ENCODE measurements at places on chromosomes 16 and 17.

GRCh38 chr16:66136841-66137240, 229.7 kb upstream of the CDH5 start:
- no peak for DNase-seq

DNA sequence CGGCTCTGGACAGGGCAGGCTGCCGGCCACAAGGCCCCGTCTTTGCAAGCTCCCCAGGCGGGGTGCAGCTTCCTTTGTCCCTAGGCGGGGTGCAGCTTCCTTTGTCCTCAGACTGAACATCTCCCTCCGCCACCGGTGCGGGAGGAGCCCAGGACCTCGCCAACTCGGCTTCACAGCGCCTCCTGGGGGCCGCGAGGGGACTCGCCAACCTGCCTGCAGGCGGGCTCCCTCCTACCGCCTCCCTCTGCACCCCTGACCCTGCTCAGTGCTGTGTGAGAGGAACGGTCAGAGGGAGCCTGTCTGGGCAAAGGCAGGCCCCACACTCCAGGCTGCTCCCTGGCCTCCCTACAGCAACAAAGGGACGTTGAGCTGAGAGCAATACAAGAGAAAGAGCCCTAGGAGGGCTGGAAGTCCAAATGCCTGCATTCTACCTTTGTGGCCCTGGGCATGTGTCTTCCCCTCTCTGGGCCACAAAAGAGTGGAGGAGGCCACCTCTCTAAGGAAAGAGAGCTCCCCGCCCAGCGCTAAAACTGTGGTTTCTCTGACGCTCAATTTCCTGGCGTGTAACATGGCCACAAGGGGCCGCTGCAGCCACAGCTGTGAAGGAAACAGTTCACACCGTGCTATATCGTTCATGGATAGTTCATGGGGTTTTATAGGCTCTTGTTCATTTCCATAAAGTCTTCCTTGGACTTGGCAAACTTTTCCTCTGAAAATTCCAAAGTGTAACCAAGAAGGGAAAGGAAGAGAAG, 20.9 kb upstream of the KRT19 start:
- peak; percentile 76 for DNase-seq

DNA sequence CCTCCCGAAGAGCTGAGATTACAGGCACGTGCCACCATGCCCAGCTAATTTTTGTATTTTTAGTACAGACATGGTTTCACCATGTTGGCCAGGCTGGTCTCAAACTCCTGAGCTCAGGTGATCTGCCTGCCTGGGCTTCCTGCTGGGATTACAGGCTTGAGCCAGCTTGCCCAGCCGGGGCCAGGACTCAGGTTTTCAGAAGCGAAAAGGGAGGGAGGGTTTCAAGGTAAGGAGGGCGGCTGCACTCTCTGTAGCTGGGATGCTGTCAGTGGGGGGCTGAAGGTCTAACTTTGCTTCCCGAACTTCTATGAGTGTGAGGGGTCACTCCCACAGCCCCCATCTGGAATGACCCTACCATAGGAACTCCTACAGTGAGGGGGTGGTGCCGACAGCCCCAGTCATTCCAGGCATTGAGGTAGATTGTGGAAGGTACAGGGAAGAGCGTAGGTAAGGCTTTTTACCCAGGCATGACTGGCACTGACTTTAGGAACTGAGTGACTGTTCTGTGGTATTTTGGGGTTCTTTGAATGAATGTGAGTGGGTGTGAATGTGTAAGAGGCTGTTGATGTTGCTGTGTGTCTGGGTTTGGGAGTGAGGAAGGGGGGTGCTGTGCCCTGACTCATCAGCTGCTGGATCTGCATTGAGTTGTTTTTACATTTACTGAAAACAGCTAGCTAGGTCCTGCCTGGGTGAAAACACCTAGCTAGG, 3.8 kb upstream of the C1QL1 start:
- no peak for DNase-seq

GRCh38 chr17:38703742-38704605, 1.1 kb upstream of the MLLT6 start:
- peak; percentile 32 for DNase-seq

DNA sequence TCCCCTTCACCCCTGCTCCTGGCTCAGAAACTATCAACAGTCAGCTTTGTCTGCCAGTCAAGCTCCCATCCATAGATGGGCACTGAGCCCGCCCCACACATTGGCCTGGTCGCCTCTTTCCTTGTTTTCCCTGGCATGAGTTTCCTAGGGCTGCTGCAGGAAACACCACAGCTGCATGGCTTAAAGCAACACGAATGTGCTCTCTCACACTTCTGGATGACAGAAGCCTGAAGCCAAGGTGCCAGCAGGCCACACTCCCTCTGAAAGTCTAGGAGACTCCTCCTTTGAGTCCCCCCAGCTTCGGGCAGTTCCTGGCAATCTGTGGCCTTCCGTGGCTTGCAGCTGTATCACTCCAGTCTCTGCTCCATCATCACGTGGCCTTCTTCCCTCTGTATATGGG, 69.9 kb downstream of the TBC1D16 start:
- no peak for DNase-seq

- no peak for DNase-seq
Measured at GRCh38 chr17:10046786-10047785, 142.0 kb upstream of the RCVRN start.

DNA sequence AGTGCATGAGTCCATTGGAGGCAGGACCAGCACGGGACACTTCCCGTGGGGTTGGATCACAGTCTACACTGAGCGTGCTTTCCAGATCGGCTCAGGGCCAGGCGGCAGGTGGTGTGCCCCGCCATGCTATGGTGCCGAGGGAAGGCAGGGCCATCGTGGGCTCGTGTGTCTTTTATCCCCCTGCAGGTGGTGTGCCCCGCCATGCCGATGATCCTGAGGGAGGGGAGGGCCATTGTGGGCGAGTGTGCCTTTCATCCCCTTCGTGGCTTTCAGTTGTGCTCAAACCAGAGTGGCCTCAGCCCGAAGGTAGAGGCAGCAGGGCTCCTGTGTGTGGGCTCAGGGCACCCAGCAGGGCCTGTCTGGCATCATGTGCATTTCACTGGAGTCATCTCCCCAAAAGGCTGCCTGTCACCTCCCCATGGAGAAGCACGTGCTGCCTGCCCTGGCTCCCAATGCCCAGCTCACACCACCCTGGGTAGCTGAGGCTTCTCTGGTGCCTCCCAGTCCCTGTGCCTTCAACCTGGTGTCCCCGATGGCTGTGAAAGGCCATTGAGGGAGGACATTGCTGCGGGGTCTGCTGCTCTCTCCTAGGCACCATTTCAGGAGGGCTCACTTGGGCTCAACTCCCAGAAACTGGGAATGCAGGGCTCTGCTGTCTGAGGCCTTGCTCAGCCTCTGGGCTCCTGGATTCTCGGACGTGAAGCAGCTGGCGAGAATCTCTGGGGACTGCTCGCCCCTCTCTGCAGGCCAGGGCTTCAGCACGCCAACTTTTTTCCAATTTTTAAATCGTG, 207.6 kb downstream of the NPIPB11 start:
- no peak for DNase-seq

- DNase-seq, result no peak
Measured at GRCh38 chr16:63466-63865, 9.0 kb downstream of the RHBDF1 start.

- no peak for DNase-seq
Measured at GRCh38 chr17:9056566-9056965, 35.3 kb downstream of the NTN1 start.

GRCh38 chr17:410543-411401, 58.2 kb upstream of the RPH3AL start:
- no peak for DNase-seq

DNA sequence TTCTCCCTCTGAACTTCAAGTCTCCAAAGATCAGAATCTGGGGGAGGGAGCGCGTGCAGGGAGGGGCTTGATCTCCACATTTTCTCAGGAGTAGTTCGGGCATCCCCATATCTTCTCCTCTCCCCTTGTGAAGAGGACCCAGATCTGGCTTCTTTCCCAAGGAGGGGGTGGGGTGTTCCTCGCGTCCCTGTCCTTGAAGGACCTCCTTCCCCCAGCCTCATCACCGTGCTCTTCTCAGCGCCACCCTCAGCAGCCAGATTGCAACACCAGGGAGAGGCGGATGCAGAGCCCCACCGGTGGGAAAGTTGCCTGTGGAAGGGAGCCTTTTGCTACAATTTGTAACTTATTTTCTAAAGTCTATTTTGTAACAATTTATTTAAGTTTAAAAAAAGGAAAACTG, 5.7 kb downstream of the PRSS53 start:
- no peak for DNase-seq

- DNase-seq, result no peak
Measured at GRCh38 chr17:39894681-39895376, 23.6 kb downstream of the GSDMB start.

DNA sequence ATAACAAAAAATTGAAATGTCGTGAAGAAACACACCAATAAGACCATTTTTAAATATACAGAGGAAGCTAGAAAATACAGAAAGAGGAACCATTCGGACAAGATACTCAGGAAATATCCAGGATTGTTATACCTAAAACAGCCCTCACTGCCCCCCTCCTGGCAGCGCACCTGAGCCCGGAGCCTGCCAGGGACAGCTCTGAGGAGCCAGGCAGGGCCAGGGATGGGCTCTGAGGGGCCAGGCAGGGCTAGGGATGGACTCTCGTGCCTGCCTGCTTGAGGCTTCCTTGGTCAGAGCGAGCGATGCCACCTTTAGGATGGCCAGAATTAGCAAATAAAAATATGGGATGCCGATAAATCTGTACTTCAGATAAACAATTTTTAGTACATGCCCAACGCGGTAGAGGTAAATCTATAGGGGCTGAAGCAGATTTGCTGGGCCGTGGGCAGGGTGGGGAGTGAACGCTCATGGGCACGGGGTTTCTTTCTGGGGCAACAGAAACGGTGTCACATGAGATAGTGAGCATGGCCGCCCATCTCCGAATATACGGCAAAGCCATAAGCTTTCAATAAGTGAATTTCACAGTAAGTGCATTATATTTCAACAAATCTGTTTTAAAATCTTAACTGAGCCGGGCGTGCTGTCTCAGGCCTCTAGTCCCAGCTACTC, 18.2 kb upstream of the CSNK1D start:
- DNase-seq, result no peak

DNA sequence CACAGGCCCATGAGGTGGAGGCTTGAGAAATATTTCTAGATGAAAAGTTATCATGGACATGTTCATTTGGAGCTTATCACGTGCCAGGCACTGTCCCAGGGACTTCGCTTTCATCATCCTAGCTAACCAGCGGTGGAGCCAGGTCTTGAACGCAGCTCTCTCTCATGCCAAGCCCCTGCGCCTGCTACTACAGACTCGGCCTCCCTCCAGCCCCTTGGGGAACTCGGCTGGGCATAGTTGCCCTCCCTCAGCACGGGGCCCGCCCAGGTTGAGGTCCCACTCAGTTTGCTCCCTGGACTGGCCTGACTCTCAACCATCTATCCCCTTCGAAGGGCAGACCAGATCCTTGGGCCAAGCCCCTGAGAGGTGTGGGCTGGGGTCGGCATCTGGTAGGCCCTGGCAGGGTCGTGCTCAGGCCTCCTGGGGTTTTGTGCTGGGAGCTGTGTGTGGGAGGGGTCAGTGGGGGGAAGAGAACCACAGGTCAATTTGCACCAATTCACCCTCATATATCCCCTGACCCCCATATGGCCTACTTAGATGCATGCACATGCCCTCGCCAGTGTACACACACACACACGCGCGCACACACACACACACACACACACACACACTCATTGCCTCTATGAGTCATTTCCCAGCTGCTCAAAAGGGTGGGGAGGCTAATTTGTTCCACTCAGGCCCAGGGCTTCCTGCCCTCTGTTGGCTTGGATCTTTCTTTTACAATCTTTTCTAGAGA, 12.1 kb upstream of the SCN4A start:
- no peak for DNase-seq

DNA sequence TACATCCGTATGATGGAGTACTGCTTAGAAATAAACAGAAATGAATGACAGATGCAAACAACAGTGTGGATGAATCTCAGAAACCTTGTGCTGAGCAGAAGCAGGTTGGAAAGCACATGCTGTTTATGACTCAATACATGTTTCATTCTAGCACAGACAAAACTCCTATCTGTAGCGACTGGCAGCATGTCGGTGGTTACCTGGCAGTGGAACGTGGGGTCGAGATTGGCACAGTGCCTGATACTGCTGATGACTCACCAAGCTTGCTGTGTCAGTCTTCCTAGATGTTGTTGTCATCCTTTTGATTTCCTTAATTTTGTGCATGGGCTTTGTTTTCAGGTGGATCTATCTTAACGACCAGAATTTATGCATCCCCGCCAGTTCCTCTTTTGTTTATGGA, 62.1 kb downstream of the GAN start:
- DNase-seq, result no peak

- DNase-seq, result no peak
Measured at GRCh38 chr16:53689636-53690035, 14.0 kb downstream of the RPGRIP1L start.

- no peak for DNase-seq
Measured at GRCh38 chr17:48592057-48592514, 1.5 kb downstream of the HOXB5 start.

- DNase-seq, result no peak
Measured at GRCh38 chr16:29734786-29735185, 11.0 kb downstream of the C16orf54 start.

- DNase-seq, result no peak
Measured at GRCh38 chr16:49504023-49504364, 130.4 kb downstream of the C16orf78 start.

DNA sequence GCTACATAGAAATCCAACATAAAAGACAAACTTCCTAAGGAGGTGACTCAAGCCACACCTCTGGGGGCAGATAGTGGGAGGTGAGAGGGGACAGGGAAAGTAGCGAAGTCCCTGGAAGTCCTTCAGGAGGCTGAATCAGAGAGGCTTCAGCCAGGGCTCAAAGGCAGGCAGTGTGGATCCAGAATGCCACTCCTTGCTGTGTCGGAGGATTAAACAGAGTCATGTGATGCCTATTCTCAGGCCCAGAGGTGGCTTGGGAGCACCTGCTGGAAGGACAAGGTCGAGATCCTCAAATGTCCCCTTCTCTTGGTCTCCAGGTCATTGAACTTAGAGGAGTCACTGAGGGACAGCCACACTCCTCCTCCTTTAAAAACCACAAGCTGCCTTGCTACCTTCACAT, 391.1 kb downstream of the SOX9 start:
- DNase-seq, result no peak

DNA sequence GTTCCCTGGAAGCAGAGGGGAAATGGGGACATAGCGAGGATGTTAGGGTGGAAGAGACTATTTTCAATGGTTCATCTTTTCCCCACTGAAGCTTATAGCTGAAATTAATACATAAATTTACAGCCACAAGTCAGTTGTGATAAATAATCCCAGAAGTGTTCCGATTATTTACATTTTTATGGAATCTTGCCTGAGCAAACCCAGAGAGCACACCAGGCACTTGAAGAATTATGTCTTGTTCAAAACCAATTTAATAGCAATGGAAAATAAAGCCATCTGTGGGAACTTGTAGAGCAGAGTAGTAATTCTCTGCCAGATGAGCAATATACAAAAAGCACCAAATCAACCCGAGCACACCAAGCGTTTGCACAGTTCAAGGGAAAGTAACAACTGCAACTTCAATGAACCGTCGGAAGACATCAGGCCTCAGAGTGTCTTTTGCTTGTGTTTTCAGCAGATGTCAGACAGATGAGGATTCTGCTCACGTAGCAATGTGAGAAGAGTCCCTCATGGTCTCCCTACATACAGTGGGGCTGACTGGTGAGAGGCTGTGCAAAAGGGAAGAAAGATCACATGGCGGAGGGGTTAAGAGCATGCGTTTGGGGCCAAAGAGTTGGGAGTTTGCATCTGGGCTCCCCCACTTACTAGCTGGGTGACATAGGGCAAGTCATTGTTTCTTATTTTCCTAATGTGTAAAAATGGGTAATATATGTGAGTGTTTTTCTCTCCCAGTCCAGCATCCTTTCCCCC, 148.7 kb upstream of the HS3ST2 start:
- no peak for DNase-seq

GRCh38 chr16:65662256-65662655, 540.4 kb upstream of the CDH11 start:
- DNase-seq, result no peak

GRCh38 chr17:61837175-61838051, 25.9 kb downstream of the BRIP1 start:
- DNase-seq, result peak; percentile 7
